ENCODE measurements at places on chromosomes 12 and 14.

DNA sequence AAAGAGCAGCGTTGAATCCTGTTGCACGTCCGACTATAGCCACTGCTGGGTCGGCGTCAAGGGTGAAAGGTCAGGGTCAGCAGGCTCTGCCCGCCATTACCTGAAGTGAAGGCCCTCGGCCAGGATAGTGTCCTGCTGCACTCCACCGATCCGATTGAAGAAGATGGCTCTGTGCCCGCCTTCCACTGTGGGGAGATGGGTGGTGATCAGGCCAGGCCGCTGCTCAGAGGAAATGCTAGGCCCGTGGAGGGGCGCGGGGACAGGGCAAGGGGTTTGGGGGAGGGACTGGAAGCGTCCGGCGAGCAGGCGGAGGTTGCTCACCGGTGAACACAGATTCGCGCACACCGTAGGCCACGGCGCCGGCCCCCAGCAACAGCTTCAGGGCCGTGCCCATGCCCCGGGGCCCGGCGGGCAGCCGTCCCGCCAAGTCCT, 352 bp downstream of the PHB2 start:
- no peak for DNase-seq

DNA sequence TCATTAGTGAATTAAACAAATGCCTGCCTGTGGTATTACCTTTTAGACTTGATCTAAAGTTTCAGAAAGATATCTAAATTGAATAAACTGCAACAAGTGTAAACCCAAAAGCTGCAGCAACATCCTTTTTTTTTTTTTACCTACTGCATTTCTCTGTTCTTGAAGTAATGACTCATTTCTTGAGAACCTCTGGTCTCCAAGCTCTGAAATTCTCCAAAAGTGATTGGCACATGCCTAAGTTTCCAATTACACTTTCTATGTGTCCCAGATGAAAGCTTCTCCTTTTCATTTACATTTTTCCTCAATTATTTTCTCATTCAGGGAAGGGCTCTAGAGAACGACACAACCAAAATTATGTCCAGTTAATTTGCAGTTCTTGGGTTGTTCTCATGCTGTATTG, 435.2 kb upstream of the DCN start:
- DNase-seq, result no peak

DNA sequence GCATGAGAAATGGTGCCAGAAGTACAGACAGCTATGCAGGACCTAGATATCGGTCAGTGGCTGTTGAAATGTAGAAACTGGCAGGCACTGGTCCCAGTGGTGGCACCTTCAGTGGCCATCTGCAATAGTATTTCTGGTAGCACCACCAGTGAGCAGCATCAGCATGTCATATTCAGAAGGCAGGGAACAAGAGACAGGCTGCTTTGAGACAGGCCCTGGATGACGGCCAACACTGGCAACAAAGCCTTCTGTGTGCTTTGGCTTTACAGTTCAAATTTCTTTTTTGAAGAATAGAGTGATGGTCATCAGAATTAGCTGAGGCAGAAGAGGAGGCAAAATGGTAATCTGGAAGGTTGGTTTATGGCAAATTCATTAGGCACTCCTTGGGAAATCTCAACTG, 273.4 kb upstream of the SLC16A7 start:
- no peak for DNase-seq

DNA sequence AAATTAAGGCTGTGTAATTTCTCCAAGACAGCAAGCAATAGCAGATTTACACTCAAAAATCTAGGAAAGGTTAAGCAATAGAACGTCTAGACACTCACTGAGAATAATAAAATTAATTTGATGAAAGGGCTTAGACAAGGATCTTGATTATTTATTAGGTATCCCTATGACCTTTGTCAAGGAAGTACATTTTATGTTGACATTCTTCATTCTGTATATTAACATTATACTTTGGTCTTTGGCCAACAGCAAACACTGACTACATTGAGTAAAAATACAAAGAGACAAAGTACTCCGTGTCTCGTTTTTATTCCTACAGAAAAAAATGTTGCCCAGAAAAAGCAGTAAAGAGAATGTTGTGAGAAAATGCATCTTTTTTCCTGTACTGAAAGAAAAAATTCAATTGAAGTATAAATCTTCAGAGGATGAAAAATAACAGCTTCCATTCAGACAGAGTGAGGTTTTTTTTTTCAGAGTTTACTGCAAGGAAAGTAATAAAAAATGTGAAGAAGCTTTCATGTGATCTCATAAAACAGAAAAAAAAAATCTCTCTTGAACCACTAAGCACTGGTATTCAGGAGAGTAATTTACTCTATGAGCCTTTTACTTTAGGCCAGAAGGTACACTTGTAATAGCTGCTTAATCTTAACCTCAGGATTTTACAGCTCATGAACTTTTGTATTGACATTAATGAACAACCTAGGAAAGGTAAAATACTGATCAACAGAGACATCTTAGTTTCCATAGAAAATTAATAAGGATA, 605.0 kb downstream of the FSCB start:
- DNase-seq, result no peak

DNA sequence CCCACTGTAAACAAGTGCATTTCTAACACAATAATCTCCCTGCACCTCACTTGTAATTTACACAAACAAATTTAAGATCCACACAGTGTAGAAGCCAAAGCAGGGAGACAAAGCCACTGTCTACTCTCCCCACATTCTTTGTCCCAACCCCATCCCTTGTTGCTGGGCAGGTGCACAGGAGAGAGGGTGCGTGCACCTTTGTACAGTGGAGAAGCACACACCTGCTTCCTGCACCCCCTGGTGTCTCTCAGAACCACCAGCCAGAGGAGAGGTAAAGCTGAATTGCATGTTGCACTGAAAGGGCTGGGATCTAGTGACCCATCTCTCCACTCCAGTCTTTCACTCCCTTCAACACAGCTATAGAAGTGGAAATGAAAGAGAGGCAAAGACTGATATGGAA, 51.4 kb upstream of the IFNG-AS1 start:
- DNase-seq, result peak; percentile 11

GRCh38 chr14:61489932-61490331, 168.6 kb downstream of the PRKCH start:
- no peak for DNase-seq

GRCh38 chr14:97299661-97300060, 502.5 kb downstream of the VRK1 start:
- no peak for DNase-seq

GRCh38 chr12:22525426-22525825, 18.9 kb downstream of the C2CD5 start:
- no peak for DNase-seq

- no peak for DNase-seq
Measured at GRCh38 chr12:48998497-48999353, 450 bp downstream of the DDN start.

GRCh38 chr12:127342861-127343260, 924.1 kb upstream of the TMEM132C start:
- no peak for DNase-seq

GRCh38 chr14:59358102-59358501, 107.1 kb downstream of the GPR135 start:
- no peak for DNase-seq

GRCh38 chr12:124736115-124737039, 127.3 kb downstream of the SCARB1 start:
- no peak for DNase-seq

DNA sequence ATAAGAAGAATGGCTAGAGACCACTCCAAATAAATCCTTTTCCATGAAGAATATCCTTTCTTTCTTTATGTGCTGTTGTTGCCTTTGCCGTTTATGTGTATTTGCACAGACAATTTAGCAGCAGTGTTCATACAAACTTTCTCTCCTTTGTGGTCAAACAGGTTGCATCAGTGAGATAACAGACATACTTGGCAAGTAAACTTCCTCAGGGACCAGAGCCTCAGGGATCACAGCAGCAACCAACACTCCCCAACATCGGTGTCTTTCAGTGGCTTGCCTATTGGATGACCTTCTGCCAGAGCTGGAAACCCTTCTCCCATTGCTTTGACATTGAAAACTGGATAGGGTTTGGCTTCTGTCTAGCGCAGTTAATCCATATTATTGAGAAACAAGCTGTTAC, 252.2 kb downstream of the BTG1 start:
- no peak for DNase-seq

All from OCI-LY7 (cell line).